ENCODE measurements at places on chromosomes 1 and 21.

DNA sequence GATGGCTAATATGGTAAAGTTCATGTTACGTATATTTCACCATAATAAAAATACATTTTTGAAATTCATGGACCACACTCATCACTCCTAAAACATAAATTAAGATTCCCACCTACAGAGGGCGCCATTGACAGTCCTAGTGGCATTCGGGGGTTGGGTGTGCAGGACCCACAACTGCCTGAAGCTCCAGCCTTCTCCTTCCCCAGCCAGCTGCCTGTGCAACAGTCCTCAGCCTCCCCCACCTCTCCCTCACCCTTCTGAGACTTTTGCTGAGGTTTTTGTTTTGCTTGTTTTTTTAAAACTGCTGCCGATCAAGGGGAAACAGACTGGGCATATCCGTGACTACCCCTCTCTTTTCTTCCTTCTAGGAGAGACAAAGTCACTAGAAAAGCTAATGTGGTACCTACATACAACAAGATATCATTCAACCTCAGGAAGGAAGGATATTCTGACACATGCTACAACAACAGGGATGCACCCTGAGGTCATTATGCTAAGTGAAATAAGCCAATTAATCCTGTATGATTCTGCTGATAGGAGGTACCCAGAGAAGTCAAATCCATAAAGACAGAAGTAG, 9.2 kb upstream of the EVA1C start:
- DNase-seq: peak; percentile 44

- no peak for DNase-seq
These were observed 53.7 kb upstream of the HMCN1 start for GRCh38 chr1:185680453-185680852.

- no peak for DNase-seq
These were observed 2.6 kb upstream of the FTCD start for GRCh38 chr21:46157987-46158451.

- no peak for DNase-seq
These were observed 34.9 kb upstream of the ESRRG start for GRCh38 chr1:216758161-216758560.

DNA sequence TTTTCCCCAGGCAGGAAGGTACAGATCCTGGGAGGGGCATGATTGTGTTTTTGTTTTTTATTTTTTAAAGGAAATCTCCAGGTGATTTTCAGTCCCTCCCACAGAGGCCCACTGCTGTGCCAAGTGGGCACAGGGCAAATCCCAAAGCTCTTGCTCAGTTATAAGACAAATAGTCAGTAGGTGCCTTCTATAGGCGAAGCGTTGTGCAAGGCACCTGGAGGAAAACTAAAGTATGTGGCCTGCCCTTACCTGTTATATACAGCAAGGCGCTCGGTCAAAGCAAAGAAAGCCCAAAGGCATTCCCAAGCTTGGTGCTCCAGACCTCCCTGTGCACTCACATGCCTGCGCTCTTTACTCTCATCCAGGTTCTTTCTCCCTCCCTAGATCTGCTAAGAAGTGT, 81.0 kb downstream of the KCNJ15 start:
- DNase-seq: no peak

DNA sequence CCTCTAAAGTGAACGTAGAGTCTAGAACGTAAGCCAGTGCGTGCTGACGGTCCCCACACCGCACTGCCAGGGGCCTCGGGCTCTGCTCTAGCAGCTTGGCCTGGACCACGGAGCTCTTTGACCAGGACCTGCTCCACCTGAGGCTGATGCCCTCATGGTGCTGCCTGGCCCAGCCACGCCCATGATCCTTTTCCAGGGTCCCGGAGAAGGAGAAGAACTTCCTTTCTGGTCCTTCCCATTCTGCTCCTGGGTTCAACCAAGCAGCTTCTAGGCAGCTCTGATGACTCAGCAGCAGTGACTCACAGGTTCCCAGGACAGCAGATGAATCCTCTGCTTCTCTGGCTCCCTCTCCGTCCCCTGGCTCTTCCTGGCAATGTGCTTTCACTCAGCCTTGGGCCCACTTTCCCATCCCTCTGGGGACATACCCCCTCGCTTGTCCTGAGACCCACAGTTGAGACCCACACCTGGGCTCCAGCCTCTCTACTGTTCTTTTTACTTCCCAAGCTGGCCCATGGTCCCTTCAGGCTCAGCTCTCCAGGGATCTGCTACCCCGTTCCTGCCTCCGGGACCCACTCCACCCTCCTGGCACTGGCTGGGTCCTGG, 246.3 kb upstream of the RAB4A start:
- no peak for DNase-seq

DNA sequence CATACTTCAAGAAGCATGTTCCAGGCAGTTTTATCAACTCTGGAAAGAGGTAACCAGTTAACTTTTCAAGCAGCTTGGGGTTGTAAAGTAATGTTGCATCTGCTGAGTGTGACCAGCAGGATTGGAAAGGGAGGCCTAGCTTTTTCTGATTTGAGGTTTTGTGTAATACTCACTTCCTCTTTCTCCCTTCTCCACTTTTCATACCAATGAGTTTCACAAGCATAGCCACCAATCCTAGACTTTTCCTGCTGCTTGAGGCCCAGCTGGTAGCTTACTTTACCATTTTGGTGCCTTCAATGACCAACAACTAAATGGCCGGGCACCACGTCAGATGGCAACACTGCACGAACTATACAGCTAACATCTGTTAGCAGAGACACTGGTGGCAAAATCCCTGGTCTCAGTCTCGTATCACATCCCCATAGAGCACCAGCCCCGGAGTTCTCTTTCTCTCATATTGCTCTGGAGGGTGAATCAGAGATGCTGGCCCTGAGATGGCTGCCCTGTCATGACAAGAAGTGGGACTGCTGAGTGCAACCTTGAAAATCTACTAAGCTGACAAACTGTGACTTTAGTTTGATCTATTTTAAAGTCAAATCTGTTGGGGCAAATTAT, 14.8 kb upstream of the GPR88 start:
- DNase-seq: no peak

- no peak for DNase-seq
These were observed 61.2 kb downstream of the AK4 start for GRCh38 chr1:65209005-65209885.

GRCh38 chr1:235265900-235266299, 62.1 kb downstream of the ARID4B start:
- no peak for DNase-seq

Data from stimulated activated CD8-positive, alpha-beta memory T cell treated with anti-CD3 and anti-CD28 coated beads, Interleukin-12 subunit alpha, Interleukin-12 subunit beta, amount 100 ng/mL, for 1 hour (primary cell).